ENCODE measurements at places on chromosomes 5 and 9.

DNA sequence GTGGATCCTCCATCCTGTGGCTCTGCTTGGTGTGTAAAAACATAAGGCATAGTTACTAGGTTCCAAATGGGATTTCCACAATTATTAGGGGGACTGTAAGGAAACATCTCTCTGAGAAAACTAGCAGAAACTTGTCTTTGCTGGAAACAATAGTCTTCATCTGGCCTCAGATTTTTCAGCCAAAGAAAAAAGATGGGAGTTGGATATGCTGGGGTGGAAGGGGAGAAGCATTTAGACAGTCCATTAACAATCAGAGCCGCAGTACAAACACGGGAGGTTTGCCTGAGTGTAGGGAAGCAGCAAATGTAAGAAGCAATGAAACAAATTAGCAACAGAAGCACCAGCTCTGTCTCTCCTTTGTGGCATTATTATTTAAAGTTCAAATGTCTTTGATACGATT is 402.7 kb upstream of the ZNF608 start:
- no peak for DNase-seq

- no peak for DNase-seq
Observed at GRCh38 chr9:101758304-101758930, 20.0 kb upstream of the GRIN3A start.

GRCh38 chr9:112789473-112789872 is 38.9 kb downstream of the SNX30 start:
- DNase-seq: no peak

DNA sequence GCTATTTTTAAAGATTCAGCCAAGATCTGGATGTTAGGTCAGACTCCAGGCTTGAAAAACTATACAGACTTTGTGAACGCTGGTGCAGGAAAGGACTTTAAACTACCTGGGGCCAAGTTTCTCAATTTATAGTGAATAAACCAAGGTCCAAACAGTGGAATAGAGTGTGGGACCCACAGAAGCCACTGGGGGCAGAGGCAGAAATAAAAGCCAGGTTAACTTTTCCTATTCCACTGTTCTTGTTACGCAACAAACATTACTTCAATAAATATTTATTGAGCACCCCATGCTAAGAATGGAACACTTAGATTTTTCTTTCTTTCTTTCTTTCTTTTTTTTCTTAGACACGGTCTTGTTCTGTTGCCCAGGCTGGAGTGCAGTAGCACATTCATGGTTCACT is 11.0 kb upstream of the HAVCR1 start:
- DNase-seq: no peak

DNA sequence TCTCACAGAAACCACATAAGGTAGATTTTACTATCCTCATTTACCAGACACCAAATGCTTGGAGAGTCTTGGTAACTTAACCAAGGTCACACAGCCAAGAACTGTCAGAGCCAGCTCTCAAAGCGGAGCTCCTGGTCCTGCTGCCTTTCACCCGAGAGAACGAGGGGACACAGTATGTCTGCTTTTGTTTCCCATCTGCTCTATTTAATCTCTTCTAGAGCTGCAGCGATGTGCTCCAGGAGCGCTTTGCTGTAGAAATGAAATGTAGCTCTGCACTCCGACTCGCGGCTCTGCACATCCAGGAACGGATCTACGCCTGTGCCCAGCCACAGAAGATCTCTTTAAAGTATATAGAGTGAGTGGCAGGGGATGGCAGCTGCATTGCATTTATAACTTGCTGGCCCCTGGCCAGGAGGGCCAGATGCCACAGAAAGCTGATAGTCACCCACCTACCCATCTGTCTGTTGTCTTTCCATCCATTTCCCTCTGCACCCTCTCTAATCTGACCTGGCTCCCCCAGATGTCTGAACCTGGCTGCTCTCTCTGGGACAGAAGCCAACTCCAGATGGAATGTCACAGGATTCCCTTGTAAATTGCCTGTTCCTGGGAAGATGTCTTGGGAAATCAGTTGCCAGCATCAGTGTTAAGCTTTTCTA is 21.4 kb upstream of the TRMT10B start:
- DNase-seq: no peak

GRCh38 chr5:81189875-81190498 is 43.1 kb upstream of the CKMT2 start:
- no peak for DNase-seq

DNA sequence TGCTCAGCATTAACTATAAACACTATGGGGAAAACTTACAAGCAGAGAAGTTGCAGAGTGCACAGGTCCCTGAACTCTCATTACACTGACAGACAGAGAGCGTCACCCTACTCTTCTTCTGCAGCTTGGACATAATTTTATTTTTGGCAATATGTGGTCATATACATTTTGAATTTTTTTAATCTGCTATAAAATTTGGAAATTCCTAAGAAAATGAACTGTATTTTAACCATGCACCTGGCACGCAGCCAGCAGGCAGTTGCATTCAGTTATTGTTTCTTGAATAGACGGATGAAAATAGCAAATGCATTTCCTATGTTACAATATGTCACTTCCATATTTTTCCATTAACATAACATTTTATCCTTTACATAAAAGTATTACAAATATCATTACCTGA is 100.2 kb downstream of the SLC25A46 start:
- no peak for DNase-seq

- DNase-seq: no peak
Observed at GRCh38 chr5:1035421-1036405, 27.1 kb downstream of the NKD2 start.

- no peak for DNase-seq
Observed at GRCh38 chr9:86801246-86801645, 146.1 kb downstream of the GAS1 start.

- DNase-seq: no peak
Observed at GRCh38 chr9:132163876-132164603, 2.2 kb downstream of the NTNG2 start.

GRCh38 chr5:175096469-175097165 is 347.4 kb downstream of the DRD1 start:
- DNase-seq: no peak

- DNase-seq: no peak
Observed at GRCh38 chr9:105968811-105969466, 274.6 kb downstream of the TMEM38B start.

GRCh38 chr9:35666549-35666948 is 1.6 kb upstream of the ARHGEF39 start:
- DNase-seq: no peak

- DNase-seq: no peak
Observed at GRCh38 chr5:87899721-87900131, 368.9 kb downstream of the TMEM161B start.

- peak; percentile 57 for DNase-seq
Observed at GRCh38 chr9:134778841-134779411, 101.7 kb upstream of the FCN2 start.

DNA sequence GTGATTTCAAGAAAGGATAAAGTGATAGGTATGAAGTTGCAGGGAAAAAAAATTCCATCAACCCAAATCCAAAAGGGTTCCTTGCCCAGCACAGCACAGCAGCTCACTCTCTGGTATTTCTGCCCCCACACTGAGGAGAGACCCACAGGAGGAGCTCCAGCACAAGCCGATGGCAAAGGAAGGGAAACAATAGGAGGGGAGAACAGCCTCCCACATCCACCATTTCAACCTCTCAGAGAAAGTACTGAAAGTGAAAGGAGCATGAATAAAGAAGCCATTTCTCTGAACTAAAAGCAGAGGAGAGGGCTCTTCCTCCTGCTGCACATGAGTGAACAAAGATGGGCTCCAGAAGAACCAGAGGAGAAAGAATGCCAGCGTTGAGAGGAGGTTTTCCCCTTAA is 54.9 kb upstream of the ZSWIM6 start:
- DNase-seq: peak; percentile 51

- DNase-seq: no peak
Observed at GRCh38 chr5:65132386-65132785, 349.3 kb downstream of the ADAMTS6 start.

DNA sequence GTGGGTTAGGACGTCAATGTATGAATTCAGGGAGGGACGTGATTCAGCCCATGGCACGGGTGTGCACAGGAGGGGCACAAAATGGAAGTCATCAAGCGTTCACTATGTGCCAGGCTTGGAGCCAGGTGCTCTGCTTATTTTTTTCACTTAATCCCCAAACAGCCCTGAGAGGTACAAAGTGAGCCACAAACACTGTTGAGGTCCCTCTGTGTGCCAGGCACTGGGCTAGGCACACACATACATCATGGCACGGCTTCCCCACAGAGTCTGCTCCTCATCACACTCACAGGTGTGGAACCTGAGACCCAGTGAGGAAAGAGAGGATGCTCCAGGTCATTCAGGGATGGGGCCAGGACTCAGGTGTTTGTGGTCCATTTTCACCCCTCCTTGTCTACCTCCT is 68.1 kb downstream of the GALNT12 start:
- no peak for DNase-seq

DNA sequence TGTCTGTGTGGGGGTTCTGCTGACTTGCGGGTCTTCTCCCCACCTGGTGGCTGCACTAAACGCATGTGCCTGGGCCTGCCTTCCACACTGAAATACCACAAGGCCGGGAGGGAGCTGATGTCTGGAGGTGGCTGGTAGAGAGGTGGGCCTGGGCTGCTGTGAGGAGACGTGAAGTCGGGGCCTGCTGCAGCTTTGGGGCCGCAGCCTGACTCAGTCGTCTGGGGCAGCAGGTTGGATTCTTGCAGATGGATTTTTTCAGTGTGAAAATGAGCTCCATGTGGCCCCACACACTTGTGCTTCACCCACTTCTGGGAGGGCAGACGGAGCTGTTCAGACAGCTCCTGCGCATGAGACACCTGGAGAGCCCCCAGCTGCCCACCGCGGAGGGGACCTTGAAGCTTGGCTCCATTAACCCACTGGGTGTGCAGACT is 29.3 kb downstream of the COL5A1 start:
- no peak for DNase-seq

DNA sequence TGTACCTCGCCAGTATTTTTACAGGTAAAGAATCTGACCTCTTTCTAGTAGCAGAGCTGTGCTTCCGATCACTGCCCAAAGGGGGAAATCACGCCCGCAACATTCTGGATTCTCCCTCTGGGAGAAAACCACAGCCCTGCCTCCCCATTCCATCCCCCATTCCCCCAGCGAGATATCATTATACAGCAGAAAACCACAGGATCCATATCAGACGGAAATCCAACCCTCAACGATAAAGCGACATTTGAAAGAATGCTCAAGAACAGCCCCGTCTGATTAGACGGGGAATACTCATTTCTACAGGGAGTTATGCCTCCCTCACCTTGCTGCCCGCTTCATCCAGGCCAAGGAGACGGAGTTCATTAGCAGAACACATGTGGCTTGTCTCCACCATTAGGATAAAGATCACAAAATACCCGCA is 172.8 kb downstream of the COL23A1 start:
- DNase-seq: no peak

DNA sequence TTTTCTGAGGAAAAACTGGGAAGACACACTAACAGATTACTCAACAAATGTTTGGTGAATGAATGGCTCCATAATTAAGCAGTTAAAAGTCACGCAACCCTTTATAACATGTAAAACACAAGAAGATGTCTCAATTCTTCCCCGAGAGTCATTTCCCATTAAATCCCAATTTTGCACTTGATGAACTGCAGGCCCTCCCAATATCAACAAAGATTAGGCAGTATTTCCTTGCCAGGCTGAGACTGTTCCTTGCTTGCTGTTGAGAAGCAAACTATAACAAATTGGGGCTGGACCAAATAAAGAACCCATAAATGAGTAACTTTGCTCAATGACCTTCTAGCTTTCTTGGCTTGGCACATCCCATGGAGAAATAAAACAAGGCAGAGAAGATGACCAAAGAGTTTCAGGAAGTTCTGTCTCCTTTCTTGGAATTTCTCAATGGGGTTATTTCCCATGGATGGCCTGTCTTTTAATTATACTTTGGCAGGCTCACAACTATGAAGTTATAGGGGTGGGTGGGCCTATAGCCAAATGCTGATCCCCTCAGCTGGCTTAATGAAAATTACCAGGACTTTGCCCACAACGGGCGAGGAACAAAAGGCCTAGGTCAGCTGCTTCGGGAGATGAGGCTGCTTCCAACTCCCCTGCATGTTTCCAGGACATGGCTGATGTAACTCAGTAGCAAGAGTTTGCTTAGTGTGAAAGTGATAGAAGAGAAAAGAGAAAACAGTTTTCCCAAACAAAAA is 243.1 kb upstream of the RFX3 start:
- DNase-seq: peak; percentile 80

- DNase-seq: peak; percentile 86
Observed at GRCh38 chr5:35924122-35924949, 14.1 kb downstream of the CAPSL start.

GRCh38 chr5:30866142-30866541 is 327.3 kb upstream of the CDH6 start:
- no peak for DNase-seq

DNA sequence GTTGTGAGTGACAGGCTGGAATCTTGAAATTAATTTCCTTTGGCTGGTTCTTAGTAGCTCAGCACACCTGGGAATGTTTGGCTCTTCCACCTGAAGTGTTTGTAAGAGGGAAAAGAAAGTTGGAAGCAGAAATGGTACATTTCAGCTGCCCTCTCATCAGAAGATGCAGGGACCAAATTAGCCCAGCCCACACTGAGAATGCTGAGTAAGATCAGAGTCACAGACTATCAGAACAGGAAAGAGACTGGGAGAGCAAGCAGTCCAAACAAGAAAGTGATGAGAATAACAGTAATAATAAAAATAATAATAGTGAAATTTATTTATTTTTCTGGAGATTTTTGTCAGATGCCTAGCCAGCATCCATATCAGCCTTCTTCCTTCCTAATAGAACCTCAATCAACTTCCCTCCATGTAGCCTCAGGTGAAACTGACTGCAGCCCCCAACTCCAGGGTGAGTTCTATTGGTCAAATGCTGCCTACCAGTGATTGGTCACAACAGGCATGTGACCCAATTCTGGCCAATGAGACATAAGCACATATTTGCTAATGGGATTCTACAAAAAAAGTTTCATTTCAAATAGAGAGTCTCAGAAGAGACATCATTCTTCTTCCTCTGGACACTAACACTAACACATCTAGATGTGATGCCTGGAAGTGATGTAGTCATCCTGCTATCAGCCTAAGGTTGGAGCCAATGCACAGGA is 31.2 kb upstream of the ADRA1B start:
- peak; percentile 49 for DNase-seq

DNA sequence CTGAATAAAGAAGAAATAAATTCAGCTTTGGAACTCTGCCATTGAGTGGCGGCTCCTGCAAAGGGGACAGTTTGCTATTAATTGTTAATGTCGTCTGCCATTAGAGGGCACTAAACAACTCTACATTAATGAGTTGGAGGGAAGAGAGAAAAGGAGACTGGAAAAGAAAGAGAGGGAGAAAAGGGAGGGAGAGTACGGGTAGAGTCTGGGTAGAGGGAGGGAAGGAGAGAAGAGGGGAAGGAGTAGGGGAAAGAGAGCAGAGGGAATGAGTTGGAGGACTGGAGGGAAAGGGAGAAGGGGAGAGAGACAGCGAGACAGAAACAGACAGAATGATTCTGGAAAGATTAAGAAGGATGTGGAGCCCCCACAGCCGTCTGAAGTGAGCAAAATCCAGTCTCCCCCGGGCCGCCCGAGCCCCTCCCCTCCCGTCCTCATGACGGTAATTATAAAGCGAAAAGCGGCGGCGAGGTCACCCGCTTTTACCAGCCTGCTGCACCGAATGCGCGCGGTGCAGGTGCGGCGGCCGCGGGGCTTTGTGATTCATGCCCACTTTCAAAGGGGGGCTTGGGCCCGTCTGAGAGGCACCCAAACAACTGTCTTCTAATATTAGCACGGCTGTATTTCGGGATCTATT is 1.9 kb upstream of the FST start:
- DNase-seq: peak; percentile 79
